ENCODE measurements at places on chromosomes 12 and 14.

DNA sequence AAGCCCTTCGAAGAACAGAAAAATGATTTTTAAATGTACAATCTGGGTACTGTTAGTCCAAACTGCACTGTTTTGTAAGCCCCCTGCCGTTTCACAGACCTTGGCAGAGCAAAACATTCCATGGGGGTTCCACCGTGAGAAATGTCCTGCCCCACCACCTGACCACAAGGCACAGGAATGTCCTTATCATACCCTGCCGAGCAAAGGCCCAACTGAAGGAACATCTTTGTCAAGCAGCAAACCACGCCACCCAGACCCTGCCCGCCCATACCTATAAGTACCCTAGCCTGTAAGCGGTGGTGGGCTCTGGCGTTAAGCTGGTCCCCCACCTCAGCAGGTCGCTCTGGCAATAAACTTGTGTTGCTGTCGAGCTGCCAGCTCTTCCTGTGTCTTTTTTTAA lies 181.6 kb upstream of the PZP start:
- no peak for DNase-seq

- DNase-seq: no peak
Observed at GRCh38 chr12:868722-869121, 80.8 kb downstream of the RAD52 start.

- no peak for DNase-seq
Observed at GRCh38 chr12:1104088-1104800, 113.2 kb downstream of the ERC1 start.

DNA sequence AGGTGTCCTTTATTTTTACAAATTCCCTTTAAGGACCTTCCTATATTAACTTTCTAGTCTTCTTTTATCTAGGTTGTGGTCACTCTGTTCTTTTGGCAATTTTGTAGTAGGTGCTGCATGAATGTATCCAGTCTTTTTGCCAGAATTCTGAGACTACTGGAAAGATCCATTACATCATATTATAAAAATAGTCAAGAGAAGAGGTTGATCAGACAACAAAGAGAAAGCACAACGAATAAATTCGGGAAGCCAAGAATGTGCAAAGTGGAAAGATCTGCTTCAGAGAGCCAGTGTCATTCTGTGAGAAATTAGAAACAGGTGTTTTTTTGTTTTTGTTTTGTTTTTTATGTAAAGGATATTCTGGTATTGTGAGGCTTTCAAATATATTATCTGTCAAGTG lies 15.8 kb upstream of the SLC16A7 start:
- no peak for DNase-seq

DNA sequence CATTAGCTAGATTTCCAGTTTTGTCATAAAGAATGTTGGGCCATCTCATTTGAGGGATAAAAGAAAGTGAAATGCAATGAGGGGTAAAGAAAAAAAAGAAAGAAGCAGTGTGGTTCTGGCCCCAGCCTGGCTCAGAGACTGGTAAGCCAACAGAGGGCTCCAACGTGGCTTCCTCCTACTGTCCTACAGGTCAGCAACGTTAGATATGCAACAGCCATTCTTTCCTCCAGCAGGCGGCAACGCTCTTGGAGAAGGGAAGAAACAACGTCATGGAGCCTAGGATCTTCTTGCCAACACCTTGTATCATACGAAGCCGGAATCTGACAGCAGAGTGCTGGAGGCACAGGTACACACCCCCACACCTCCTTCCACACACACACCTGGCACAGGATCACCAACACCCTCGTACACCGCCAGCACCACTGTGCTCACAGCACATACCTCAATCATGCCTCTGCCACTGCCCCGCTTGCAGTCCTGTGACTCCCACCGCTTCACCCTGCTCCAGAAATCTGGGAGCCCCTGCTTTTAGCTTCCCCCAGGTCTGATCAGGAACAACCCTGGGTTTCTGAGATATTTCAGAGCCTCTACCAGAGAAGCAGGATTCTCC lies 102.8 kb downstream of the RPAP3 start:
- DNase-seq: no peak

GRCh38 chr14:41570415-41571155 lies 36.1 kb upstream of the LRFN5 start:
- peak; percentile 24 for DNase-seq

All from DMS79 treated with DMSO at 0.1 percent for 48 hours (cell line).